ENCODE measurements at places on chromosomes 6 and 20.

- DNase-seq = peak; percentile 56
Observed at GRCh38 chr20:18650224-18650623, 62.4 kb downstream of the DTD1 start.

- DNase-seq = peak; percentile 32
Observed at GRCh38 chr20:47024461-47024937, 129.9 kb downstream of the EYA2 start.

DNA sequence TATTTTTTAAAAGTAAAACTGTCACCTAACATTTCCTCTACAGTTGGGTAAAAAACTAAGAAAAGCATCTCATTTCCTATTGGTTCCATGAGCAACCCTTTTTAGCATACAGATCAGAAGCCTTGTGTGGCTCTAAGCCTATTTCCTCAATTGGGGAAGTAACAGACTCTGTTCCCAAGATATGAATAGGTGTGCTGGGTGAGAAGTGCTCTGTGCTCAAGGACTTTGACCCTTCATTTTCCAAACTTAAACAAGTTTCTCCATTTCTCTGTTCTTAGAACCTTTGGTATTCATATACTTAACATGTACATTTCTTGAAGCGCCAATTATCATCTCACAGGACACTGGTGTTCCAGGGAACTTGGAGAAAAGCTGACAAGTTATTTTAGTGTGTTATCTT lies 24.1 kb downstream of the CARMIL1 start:
- DNase-seq = no peak

- no peak for DNase-seq
Observed at GRCh38 chr20:49372095-49372734, 94.4 kb upstream of the ZNFX1 start.

DNA sequence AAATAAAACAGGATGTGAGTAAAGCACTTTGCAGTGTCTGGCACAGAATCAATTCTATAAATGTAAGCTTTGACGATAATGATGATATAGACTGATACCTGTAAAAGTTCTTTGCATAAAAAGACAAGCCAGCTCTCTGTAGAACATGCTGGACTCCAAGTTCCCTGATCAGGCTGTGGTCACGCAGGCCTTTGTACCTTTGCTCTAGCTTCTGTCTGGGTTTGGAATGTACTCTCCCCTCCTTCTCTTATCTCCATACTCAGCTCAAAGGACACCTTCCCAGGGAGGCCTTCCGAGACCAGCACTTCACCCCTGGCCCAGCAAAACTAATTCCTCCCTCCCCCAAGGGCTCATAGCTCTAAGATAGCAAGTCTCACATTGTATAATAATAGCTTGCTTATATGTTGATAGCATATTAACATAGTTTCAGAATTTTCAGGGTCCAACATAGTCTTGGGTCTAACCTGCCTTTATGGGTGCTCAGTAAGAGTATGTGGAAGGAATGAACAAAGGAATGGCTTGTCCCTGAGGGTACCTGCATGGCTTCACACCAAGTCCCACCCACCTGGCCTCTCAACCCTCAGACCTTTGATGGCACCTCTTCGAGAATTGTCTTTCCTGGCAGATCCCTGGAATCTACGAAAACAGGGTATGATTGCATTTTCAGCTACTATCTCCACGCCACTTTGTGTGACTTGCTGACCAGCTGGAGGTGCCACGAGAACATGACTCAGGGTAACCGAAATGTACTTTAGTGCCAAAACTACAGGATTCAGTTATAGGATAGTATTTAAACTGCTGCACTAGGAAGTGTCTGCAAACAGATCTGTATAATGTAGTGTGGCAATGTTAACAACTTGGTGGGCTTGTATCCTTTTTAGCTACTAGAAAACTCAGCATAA lies 41.7 kb upstream of the PIM1 start:
- DNase-seq = no peak

- DNase-seq = no peak
Observed at GRCh38 chr6:2866171-2866846, 24.6 kb upstream of the SERPINB1 start.

DNA sequence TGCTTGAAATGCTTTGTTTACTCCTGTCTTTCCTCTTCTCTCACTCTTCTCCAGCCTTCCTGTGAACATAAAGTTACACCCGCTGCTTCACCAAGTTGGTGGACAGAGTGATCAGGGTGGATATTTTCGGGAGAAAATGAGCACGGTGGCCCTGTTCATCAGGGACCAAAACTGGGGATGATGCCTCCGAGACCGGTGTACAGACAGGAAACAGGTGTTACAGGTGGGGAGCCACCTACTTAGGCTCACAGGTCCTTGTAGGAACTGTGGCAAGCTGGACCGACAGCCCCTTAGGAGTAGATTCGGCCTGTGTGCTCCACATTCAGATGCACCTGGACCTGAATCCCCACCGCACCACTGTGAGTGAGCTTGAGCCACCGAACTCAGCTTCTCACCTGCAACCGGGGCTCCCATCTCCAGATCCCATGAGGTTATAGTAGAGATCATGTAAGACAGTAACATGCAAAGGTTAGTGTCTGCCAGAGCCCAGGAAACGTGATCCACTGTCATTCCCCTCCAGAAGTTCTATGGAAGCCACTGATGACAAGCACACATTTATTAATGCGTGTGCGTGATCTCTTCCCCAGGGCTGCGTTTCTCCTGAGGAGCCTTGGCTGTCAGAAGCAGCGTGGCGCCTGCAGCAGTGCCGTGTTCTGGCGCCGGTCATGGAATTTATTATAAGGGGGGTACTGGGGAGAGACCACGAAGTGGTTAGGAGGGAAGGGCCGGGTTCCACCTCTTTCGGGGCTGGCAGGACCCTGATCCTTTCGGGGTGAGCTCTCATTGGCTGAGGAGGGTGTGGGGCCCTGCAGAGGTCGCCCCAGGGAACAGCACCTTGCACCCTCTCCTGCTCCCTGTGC lies 94.2 kb downstream of the ERMARD start:
- DNase-seq = no peak
